ENCODE measurements at places on chromosomes 4 and X.

DNA sequence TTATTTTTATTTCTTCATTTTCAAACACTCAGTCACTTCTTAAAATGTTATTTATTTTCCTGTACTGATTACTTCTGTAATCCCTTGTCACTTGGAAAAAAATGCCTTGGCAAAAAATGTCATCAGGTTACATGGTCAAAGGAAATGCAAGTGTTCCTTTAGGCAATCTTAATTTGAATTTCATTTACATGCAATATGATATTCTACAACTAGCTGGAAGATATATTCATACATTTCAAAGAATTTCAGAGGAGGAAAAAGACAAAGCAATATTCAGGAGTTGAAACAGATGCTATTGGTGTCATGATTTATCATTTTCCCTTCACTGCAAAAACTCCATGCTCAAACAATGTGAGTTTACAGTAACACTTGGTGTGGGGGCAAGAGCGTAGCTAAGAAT lies 1316.6 kb downstream of the FSTL5 start:
- no peak for DNase-seq

DNA sequence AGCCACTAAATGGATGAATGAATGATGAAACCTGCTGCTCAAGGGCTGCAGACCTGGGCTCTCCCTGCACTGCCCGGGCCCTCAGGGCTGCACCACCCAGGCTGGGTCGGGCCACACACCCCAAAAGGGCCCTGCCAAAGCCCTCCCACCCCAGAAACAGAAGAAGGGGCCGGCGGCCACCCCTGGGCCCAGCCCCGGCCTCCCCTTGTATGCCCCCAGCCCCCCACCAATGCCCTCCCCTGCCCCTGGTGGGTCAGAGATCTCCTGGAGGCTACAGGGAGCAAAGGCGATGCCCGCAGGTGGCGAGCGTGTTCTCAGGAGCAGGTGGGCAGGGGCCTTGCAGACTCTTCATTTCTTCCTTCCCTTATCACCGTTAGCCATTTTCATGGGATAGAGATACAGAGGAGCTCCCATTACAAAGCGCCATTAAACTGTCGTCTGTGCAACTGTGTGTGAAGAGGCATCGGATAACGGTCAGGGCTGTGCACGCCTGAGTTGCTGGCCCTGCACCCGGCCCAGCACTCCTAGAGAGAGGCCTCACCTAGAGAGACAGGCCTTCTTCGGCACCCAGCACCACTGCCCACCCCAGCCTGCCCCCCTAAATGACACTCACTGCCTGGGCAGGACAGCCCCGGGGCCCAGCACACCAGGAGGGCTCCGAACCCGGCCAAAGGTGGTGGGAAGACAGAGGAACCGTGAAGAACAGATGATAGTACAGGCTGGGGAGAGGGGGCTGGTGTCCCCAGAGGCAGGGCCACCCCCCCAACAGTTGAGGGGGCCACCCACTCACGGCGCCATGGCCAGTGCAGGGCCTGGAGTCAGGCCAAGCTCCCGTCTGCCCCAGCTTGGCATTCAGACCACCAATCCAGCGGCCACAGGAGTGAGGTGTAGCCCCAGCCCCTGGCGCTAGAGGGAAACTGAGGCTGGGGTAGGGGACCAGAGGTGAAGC lies 133.7 kb downstream of the FAM53A start:
- no peak for DNase-seq

DNA sequence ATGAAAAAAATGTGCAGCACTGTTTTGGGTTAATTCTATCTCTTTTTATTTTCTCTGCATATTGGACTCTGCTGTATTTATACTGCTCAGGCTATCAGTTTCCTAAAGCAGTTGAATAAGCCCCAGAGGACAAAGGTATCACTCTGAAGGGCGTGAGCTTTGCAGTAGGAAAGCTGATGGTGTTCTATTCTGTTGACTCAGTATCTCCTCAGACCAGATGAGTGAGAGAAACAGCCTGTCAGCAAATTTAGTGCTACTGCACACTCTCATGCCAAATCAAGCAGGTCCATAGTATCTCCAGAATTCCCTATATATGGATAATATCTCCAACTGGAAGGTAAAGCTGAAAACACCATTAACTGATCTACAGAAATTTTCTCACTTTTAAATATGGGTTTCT lies 132.3 kb upstream of the UGT8 start:
- no peak for DNase-seq

GRCh38 chrX:24619647-24620046 lies 27.5 kb downstream of the PCYT1B start:
- DNase-seq: peak; percentile 57

DNA sequence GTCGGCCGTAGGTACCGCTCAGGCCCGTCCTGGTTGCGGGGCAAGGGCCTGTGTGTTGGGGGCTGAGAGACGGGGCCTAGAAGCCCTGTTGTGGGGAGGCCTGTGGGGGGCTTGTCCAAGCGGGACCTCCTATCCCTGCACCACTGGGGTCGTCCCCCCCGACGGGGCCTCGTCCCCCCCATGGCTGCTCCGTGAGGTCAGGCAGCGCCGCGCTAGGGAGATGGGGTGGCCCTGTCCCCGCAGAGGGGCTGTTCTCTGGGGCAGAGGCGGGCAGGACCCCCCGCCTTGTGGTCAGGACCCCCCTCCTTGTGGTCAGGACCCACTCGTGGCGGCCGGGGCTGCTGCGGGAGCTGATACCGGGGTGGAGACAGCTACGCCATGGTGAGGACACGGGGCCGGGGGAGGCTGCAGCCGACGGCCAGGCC lies 12.1 kb upstream of the GTPBP6 start:
- DNase-seq: no peak

DNA sequence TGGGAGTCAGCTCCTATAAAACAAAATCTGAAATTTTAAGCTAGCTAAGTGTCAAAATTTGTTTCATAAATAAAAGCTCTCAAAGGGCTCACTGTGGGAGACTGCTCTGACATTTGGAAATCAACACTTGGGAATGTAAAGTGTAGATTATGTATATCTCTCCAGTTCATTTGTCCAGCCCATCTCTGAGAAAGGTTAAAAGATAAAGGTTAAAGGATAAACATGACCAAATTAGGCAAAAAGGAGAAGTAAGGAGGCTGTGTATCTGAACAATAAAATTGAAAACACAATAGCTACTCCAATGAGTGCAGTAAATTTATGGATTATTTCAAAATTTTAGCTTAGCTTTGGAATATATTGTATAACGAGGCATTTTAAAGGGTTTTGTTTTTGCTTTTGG lies 304.9 kb downstream of the UNC5C start:
- no peak for DNase-seq

DNA sequence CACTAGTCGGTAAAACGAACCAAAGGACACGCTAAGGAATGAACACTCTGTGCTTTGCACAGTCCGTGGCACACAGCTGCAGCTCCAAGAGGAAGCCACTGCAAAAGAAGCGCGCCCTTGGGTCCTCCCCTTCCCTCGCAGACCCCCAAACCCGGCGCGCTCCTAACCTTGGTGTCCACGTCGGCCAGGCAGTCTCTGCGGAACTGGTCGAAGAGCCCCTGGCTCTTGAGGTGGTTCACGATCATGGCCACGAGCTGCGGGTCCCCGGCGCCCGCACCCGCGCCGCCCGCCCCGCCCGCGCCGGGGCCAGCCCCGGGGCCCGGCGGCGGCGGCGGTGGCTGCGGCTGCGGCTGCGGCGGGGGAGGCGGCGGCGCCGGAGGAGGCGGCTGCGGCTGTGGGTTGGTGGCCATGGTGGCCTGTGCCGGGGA lies 333 bp downstream of the BOD1L1 start:
- DNase-seq: no peak

DNA sequence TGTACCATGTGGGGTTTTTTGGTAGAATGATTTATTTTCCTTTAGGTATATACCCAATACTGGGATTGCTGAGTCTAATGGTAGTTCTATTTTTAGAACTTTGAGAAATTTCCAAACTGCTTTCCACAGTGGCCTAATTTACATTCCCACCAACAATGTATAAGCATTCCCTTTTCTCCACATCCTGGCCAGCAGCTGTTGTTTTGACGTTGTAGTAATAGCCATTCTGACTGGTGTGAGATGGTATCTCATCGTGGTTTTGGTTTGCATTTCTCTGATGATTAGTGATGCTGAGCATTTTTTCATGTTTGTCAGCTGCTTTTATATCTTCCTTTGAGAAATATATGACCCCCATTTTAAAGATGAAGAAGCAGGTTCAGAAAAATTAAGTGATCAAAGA lies 153.7 kb downstream of the CBR4 start:
- DNase-seq: peak; percentile 98

DNA sequence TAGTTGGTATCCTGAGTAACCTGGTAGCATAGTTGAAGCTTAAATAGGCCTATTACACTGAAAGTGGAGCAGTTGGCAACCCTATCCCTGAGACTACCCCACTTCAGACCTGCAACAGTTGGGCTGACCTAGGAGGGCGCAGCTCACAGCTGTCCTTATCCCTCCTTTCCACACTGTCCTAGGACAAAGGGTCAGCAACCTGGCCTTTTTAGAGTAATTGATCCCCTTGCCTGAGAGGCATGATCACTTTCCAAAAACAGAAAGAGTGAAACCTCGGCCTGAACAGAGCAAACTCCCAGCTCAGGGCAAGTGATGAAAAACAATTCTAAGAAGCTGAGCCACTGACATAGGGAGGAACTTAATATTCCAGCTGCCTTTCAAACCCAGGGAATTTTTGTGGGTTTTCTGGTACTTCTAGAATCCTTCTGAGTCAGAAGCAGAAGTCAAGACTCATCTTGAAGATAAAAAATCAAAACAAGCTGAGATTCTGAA lies 94.9 kb upstream of the MYOZ2 start:
- DNase-seq: peak; percentile 95

GRCh38 chrX:148457279-148457678 lies 43.1 kb upstream of the AFF2 start:
- DNase-seq: no peak

- DNase-seq: peak; percentile 34
Measured at GRCh38 chrX:50812995-50813842, 775 bp downstream of the SHROOM4 start.

DNA sequence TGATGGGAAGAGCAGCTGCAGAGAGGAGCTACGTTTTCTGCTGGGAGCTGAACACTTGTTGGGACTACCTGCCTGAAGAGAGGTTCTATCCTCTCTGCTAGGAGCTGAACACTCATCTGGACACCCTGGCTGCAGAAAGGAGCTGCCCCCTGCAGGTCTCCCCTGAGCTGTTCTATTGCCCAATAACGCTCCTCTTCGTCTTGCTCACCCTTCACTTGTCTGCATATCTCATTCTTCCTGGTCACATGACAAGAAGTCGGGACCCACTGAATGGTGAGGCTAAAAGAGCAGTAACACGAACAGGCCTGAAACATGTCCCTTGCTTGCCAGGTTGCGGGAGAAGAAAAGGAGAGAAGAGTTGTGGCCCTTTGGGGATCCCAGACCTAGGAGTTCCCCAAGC lies 27.8 kb downstream of the NAA11 start:
- no peak for DNase-seq

- DNase-seq: no peak
Measured at GRCh38 chr4:180799798-180800197, 1443.4 kb upstream of the TENM3 start.

DNA sequence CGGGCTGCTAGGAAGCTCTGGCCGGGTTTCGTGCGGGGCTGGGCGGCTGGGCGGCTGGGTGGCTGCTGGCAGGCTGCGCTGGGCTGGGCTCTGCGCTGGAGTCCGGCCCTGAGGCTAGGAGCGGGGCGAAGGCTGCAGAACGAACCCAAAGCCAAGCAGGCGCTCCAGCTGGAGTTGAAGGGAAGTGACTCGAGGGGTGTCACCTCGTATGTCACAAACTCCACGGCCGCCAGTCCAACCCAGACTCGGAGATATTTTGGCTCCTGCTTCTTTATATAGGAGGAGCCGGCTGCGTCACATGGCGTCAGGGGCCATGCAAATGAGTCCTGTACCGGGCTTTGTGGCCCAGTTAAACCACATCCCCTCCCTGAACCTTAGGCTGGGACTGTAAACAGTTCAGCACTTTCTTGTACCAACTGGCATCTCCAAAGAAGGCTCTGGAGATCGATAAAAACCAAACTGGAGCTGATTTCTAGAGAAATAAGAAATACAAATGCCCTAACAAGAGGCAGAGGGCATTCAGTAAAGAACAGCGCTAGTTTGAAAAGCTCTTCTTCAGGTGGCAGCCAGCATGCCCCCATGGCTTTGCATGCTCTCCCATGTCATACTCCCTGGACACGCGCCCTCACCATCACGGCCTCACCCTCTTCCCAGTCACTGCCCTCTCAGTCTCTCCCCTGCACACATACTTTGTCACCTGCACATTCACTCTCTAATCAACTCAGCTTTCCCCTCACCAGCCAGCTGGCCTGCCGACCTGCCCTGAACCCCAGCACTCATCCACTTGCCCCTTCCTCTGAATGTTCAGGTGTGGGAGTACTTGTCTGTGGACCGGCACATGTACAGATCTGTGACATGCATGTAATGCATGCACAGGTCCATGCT lies 58.5 kb downstream of the TSC22D3 start:
- peak; percentile 80 for DNase-seq

DNA sequence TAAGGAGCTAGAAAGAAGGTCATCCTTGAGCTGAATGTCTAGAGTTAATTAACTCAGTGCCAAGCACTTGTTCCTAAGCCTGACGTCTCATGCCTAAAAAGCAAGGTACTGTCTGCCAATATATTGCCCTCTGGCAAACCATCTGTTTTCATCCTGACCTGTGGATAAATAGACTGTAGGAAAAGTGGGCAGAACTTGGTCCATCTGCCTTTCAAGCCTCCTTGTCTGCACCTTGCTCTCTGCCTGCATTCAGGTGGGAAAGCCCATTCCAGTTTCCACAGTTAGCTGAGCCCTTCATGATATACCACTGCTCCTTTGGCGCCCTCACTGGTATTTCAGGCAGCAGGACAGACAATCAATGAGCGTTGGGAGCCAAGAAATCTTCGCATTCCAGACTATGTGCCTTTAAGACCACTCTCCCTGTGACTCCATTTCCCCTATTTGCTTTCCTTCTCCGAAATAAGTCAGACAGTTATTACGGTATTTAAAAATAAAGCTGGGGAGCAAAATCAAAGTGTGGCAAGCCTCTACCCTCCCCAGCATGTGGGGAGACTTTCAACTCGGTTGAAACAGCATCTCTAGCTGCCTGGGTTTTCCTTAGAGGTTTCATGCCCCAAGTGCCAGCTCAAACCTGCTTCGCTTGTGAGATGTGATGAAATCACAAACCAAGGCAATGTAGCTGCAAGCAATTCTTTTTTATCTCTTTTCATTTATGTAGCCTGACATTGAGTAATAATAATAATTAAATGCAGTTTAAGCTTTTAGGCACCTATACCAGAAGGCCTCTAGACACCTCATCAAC lies 2.5 kb upstream of the CCDC149 start:
- no peak for DNase-seq

DNA sequence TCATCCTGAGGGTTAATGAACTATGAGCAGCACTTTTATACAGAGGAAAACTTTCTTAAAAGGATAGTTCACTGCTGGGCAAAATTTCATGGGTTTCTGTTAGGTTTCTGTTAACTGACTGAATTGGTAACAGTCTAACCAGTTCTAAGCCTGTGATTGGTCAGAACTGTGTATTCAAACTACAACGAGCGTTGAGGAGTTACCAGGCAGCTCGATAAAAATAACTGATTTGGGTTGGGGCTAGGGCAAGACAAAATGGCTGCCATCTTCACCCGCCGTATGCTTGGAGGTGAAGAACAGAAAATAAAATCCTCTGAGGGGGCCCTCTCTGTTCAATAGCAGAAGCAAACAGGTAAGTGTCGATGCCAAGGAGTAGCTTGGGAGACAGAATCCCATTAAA lies 22.0 kb downstream of the FAM133A start:
- DNase-seq: no peak

GRCh38 chr4:55411621-55412020 lies 15.9 kb downstream of the TMEM165 start:
- DNase-seq: no peak

- no peak for DNase-seq
Measured at GRCh38 chr4:141229408-141230101, 8.9 kb downstream of the ZNF330 start.

Data from fibroblast of upper back skin (primary cell).